ENCODE measurements at places on chromosomes 5 and 9. TPM values are rescaled to one million over a fixed set of nuclear protein-coding genes. Genes with fewer than 3 reads are reported as not detected.

AIF1L gene
- total RNA-seq: 118 TPM

DMRT2 gene
- 0.55 TPM for total RNA-seq

IGFBPL1 gene
- total RNA-seq: 63.8 TPM

SLC6A3 gene
- total RNA-seq: 0.16 TPM

SELENOP gene
- 2.2 TPM for total RNA-seq

ADAMTS6 gene
- total RNA-seq: 8.2 TPM

SPATA31A3 gene
- total RNA-seq: not detected

LTC4S gene
- total RNA-seq: 2.4 TPM
